GM13977 (cell line): ENCODE measurements at places on chromosomes 2 and 18.

DNA sequence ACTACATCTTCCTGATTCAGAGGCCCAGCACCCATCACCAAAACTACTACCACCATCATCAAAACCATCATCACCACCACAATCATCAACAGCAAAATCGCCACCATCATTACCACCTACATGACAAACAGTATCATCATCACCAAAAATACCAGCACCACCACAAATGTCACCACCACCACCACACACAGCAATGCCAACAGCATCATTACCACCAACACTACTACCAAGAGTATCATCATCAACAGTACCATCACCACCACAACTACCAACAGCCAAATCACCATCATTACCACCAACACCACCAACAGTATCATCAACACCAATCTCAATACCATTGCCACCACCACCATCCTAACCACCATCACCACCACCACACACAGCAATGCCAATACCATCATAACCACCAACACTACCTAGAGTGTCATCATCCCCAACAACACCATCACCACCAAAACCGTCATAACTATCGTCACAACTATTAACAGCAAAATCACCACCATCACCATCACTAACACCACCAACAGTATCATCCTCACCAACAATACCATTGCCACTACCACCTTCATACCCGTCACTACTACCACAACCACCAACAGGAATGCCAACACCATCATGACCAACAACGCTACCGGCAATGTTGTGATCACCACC lies 64.6 kb upstream of the TEX51 start:
- DNase-seq, result no peak

GRCh38 chr2:133503323-133503722 lies 64.9 kb downstream of the NCKAP5 start:
- peak; percentile 17 for DNase-seq

DNA sequence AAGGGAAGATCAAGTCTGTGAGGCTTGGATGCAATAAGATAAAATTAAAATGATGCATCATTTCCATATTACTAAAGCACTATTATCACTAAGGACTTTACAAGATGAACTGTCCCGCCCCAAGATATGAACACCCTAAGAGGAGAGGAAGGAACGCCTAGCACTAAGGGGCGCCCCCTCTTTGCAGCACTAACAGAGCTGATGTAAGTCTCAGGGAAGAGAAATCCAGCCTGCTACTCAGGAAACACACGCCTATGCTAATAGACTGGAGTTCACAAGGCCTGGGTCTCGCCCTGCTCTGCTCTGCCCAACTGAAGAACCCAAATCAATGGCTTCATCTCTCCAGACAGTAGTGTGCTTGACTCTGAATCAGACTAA lies 6.1 kb downstream of the INO80C start:
- no peak for DNase-seq

DNA sequence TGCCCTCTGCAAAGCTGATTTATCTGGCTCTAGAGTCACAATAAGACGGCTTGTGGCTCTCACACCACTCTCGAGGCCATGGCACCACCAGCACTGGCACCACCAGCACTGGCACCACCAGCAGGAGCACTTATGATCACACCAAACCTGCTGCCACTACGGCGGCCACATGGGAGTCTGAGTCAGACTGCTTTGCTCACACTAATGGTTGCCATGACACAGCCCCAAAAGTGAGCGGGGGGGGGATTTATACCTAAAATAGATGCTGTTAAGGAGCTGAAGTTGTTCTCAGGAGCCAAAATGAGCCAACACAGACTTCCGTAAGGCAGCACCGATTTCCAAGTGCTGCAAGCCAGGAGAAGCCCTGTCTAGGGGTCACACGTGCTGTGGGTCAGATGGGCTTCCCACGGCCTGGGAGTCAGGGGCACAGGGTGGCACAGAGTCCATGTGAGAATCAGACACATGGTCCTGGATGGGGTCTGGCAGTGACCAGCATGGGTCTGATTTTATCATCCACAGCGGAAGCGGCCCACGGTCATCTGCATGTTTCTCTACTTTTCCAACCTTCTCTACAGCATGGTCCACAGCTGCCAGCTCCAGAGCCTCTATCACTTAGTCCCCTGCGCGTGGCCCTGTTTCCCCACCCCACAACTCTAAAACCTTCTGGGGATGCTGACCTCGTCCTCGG lies 16.7 kb downstream of the DNMT3A start:
- DNase-seq, result no peak

GRCh38 chr2:110680709-110681108 lies 2.8 kb upstream of the BUB1 start:
- DNase-seq, result no peak

- DNase-seq, result no peak
Measured at GRCh38 chr2:237199082-237199481, 113.4 kb downstream of the COPS8 start.

DNA sequence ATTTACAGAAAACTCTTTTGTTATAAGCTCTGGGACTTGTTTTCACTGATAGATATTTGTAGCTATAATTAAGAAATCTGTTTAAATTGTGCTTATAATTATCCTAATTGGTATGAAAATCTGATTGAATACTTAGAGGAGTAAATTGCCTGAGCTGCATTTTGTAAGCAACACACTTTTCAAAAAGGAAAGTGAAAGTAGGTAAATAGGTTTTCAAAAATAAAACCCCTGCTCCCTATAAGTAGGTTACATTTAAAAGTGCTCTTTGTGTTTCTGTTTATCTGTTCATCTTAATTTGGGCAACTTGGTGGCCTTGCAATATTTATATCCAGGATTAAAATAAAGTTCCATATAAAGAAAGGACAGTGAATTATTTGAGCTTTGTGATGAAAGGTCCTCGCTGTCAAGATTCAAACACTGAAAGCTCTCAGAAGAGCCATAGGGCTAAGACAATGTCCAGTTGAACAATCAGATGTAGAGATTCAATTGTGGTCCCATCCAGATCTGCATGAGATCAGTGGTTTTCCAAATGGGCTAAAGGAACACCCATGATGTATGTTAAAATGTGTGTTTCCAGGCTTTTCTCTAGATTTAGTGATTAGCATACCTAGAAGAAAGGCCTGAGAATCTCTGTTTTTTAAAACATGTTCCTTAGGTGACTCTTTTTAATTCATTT lies 371.6 kb downstream of the RPRM start:
- peak; percentile 4 for DNase-seq

GRCh38 chr2:28085201-28085600 lies 194.7 kb downstream of the BABAM2 start:
- no peak for DNase-seq

GRCh38 chr2:974054-974453 lies 23.4 kb downstream of the SNTG2 start:
- no peak for DNase-seq

GRCh38 chr2:101794141-101794540 lies 96.6 kb downstream of the MAP4K4 start:
- DNase-seq, result no peak

GRCh38 chr18:48715711-48716361 lies 177.0 kb downstream of the CTIF start:
- peak; percentile 60 for DNase-seq

- DNase-seq, result no peak
Measured at GRCh38 chr2:189579585-189580186, 900 bp downstream of the SLC40A1 start.
